Stimulated activated CD8-positive, alpha-beta memory T cell treated with anti-CD3 and anti-CD28 coated beads, Interleukin-7, amount 100 ng/mL, for 1 hour (primary cell): ENCODE measurements at places on chromosomes 5 and 9.
A peak's percentile ranks its signal among the peaks of the same experiment; 100 is the strongest.

- DNase-seq: no peak
Measured at GRCh38 chr9:127201071-127201541, 63.5 kb upstream of the GARNL3 start.

- no peak for DNase-seq
Measured at GRCh38 chr5:74540622-74541021, 99.9 kb downstream of the ENC1 start.

- DNase-seq: no peak
Measured at GRCh38 chr5:137129886-137130680, 369.0 kb downstream of the SPOCK1 start.

DNA sequence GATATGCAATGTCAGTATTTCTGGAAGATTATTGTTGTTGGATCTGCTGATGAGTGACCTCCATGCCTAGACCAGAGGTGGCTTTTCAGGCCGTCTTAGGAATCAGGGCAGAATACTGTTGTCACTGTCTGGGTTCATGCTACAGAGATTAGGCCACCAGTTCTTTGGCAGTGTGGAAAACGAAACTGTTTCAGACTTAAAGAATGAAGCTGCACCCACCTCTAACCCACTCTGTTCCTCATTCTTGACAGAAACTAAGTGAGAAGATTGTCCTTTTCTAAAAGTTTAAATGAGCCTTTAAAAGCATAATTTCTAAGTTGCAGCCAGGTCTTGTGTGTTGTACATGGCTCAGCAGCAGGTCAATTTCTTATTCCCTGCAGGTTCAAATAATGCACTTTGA is 444.3 kb downstream of the ENC1 start:
- no peak for DNase-seq

- DNase-seq: no peak
Measured at GRCh38 chr5:110973510-110973909, 98.0 kb upstream of the TSLP start.

GRCh38 chr9:20012232-20012631 is 223.4 kb upstream of the SLC24A2 start:
- DNase-seq: no peak

DNA sequence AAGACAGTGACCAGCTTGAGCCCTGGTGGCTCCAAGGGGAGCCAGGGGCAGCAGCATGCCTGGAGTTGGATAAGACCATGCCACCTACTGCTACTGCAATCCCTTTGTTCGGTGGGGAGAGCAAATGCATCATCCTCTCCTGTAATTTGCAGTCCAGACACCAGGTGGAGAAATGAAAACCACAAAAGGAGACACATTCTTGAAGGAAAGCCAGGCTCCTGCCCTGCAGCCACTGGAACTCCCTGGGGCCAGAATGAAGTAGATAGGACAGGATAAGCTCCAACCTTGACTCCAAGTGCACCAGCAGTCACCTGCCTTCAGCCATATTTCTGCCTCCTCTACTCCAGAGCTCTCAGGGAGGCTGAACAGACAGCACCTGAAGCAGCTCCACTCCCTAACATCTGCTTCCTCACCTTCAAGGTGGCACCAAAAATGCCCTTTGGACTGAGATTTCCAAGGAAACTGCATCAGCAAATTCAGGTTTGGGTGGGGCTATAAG is 65.1 kb upstream of the IQGAP2 start:
- DNase-seq: peak; percentile 20

- DNase-seq: no peak
Measured at GRCh38 chr5:55062039-55062779, 38.2 kb downstream of the GZMK start.

- no peak for DNase-seq
Measured at GRCh38 chr9:34650816-34651215, 1.2 kb upstream of the IL11RA start.

- no peak for DNase-seq
Measured at GRCh38 chr5:14859980-14860379, 11.6 kb downstream of the ANKH start.

GRCh38 chr5:88667496-88668201 is 215.3 kb downstream of the MEF2C start:
- no peak for DNase-seq

- DNase-seq: no peak
Measured at GRCh38 chr5:68343421-68343826, 127.9 kb downstream of the PIK3R1 start.
